ENCODE measurements at places on chromosomes 16 and 17.

DNA sequence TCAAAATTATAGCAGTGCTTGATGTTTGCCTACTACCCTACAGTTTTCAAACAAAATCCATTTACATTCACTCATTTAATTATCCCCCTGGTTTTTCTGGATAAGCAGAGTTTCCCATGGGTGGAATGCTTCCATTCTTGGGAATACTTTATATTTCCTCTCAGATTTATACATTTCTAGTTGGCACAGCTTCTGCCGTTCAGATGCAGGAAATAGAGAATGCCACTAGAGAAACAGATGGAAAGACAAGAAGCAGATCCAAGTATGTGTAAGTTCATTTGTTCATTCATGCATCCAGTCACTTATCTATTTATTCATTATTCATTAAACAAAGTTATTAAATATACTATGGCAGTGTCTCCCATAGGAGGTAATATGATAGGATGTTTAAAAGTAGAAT is 65.0 kb upstream of the CACNG5 start:
- DNase-seq, result no peak

DNA sequence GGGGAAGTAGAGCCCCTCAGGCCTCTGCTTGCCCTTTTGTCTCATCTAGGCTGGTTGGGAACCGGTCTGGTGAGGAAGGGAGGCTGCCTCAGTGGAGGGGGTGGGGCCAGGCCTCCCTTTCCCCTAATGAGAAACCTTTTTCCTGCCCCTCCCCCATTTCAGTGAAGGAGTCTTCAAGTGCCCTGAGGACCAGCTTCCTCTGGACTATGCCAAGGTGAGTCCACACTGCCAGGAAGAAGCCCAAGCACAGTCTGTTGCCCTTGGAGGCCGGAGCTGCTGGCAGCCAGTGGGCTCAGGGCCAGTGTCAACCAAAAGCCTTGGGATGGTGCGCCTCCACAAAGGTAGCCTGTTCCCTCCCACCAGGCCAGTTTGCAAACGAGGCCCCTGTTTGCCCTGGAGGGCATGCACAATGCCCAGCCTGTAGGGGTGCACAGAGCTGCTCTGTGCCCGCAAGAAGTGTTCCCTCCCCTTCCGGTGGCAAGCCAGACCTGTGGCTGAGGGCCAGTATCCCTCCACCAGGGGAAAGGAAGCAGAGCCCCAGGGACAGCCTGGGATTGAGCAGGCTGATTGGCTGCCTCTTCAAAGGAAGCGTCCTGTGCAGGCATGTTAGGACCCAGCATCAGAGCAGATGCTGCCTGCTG is 3.4 kb downstream of the TRAF4 start:
- no peak for DNase-seq

- peak; percentile 54 for DNase-seq
Measured at GRCh38 chr17:41812381-41813151, at the start of gene FKBP10. Gene FKBP10 (plus strand): TSS chr17:41813004. CDS start chr17:41813035, 31 bp downstream.

- no peak for DNase-seq
Measured at GRCh38 chr17:56577843-56578204, 15.7 kb upstream of the NOG start.

- DNase-seq, result no peak
Measured at GRCh38 chr16:72837846-72838585, 209.9 kb downstream of the ZFHX3 start.

DNA sequence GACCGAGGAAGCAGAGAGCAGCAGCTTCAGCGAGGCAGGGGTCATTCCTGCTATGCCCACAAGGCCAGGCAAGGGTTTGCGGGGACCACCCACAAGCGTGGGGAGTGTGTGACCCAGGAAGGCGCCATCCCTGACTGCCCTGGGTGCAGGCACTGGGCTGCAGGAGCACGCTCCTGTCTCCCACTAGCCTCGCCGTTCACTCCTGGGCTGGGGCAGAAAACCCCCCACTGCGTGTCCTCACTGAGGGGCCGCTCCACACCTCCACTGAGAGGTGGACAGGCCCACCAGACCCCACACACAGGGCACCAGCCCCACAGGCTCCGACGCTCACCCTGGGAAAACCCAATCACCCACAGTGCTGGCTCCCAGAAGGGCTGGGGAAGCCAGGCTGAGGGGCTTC is 56.1 kb downstream of the KLHDC4 start:
- no peak for DNase-seq

DNA sequence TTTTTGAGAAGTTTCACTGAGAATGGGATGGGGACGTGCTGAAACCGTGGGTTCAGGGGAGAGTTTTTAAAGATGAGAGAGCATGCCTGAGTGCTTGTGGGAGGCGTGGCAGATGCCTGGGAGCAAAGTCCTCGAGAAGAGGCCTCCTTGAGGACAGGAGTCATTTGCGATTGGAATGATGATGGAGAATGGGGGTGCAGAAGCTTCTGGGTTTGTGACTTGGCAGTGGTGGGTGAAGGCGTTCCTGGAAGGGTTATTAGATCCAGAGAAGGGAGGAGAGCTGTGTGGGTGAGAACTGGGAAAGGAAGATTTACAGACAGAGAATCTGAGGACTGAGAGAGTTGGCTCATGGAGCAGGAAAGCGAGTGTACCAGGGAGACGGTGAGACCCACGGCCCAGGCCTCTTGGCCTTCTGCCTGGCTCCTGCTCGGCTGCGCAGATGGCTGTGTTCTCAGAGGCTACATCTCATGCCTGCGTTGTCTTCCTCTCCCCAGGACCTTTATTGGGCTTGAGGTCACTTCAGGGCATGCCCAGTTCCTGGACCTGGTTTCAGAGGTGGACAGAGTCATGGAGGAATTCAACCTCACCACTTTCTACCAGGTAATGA is 8.6 kb upstream of the MMP15 start:
- DNase-seq, result no peak

- DNase-seq, result no peak
Measured at GRCh38 chr17:79078476-79079190, 4.0 kb downstream of the ENGASE start.

GRCh38 chr16:70163596-70163995 is 10.0 kb upstream of the CLEC18C start:
- DNase-seq, result no peak

GRCh38 chr16:88770461-88771293 is 14.3 kb downstream of the PIEZO1 start:
- no peak for DNase-seq

GRCh38 chr17:76379275-76379641 is 5.2 kb upstream of the SPHK1 start:
- no peak for DNase-seq

DNA sequence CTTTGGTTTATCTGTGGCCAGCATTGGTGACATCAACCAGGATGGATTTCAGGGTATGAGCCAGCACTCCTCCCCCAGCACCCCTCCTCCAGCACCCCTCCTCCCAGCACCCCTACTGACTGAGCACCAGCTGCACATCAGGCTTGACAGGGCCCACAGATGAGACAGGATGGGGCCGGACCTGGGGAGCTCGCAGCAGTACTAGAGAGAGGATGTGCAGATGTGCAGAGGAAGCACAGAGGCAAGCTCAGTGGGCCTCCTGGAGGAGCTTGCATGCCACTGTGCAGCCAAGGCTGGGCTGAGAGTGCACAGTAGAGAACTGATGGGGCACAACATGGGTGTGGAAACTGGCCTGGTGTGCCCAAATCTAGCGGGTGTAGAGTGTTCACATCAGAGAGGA is 16.2 kb downstream of the ITGA3 start:
- DNase-seq, result no peak

GRCh38 chr17:19948116-19948943 is 29.3 kb downstream of the AKAP10 start:
- no peak for DNase-seq

GRCh38 chr17:18041776-18042175 is 2.6 kb downstream of the GID4 start:
- peak; percentile 45 for DNase-seq

DNA sequence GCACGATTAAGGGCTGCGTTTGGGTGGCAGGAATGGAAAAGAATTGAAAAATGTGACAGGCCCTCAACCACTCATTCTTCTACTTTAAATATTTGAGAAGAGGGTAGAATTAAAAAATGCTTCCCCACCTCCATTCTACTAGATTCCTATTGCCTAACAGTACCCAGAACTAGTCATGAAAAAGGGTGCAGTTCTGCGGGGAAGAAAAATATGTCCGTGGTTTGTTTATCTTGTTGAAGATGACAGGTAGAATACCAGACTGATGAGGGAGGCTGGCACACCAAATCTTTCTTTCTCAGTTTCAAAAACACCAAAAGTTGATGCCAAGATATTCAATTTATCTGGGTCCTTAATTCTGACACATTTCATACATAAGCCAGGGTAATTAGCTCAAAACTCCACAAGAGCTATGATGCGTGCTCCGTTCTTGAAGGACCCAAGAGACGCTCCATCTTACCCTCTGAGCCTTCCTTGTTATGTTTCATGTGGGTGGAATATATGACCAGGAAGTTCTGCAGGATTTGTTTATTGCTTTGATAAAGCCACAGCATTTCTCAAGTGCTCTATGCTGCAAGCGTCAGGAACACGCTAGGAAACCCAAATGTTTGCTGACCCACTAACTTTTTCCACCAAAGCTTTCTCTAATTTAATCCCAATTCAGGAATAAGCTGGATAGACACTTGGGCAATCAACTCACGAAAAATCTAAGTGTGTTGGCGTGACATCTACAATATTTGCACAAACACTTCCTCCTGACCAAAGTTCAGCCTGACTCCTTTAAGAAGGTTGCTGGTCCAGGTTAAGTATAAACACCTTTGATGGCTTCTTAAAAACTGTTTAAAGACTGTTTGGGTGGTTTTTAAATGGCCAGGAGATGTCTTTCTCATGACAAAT is 20.6 kb upstream of the GAN start:
- no peak for DNase-seq

DNA sequence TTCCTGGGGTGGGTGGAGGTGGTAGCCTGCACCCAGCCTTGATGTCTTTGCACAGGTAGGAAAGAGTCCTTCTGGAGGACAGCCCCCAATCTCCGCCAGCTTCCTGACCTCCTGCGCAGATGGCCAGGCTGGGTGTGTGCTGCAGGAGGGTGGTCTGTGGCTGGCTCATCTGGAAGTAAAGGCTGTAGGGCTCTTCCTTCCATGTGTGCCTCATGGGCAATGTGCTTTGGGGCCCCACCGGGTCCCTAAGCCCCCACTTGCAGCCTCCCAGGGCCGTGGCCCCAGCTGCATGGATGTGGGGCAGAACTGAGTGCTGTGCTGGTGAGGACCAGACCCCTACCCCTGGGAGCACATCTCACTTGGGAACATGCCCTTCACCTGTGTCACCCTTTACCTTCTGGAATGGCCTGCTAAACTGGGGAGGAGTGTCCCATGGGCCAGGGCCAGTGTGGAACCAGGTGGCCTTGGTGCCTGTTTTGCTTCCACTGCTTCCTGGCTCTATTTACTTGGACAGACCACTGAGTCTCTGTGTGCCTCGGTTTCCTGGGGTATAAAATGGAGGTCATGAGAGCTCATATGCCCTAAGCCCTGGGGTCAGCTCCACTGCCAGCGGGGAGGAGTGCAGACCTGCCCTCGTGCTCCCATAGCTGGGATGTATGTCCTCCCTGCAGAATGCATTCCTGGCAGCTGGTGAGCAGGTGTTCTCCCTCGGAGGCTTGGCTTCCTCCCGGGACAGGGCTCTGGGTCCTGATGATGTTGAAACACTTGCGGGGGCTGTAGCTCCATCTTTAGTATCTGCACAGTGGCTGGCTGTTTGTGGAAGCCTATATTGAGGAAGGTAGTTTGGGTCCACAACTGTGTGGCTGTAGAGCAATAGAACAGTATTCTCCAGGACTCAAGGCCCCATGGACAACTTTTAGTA is 18.0 kb downstream of the MPRIP start:
- DNase-seq, result no peak

- DNase-seq, result no peak
Measured at GRCh38 chr17:73410586-73411312, 98.9 kb upstream of the CDC42EP4 start.

- peak; percentile 22 for DNase-seq
Measured at GRCh38 chr16:48503779-48504178, 106.2 kb downstream of the N4BP1 start.

GRCh38 chr16:22355487-22355908 is 18.9 kb downstream of the CDR2 start:
- no peak for DNase-seq

DNA sequence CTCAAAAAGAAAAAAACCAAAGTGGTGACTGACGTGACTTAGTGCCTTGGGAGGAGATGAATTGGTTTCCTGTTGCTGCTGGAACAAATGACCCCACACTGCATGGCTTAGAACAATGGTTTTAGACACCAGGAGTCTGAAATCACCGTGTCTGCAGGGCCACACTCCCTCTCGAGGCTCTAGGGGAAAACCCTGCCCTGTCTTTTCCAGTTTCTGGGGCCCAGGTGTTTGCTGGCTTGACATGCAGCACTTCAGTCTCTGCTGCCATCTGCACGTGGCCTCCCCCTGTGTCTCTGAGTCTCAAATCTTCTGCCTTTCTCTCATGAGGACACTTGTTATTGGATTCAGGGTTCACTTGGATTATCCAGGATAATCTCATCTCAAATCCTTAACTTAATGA is 323.8 kb upstream of the TNRC6C start:
- DNase-seq, result no peak

DNA sequence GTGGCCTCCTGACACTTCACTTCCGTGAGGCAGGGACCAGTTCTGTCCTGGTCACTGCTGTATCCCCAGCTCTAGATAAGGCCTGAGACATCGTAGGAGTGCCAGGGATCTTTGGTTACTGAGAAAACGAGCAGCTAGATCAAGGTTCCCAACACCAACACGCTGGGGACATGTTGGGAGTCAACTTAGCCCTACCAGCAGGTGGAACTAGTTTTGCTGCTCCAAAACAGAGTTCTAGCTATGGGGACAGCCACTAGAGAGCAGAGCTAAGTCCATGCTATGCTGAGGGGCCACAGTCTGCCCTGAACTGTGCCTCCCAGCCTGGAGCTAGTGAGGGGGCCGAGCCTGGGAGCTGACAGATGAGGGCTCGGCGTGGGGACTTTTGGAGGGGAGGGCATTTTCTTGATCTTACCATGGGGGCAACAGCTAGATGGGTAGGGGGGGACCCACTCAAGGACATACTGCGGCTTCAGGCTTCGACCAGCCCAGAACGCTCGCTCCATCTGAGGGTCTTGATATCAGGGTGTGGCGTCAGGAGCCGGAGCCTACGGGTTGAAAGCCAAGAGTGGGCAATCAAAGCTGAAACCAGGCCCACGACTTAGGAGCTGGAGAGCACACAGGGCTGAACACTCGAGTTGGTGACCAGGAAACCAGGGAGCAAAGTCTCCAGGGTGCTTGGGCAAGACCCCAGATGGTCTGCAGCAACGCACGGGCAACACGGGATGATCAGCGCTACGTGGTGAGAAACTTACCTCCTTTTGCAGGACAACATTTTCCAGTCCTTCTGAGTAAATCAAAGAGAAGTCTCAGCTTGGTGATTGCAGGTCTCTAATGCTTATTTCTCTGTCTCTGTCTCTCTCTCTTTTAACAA is 13.4 kb downstream of the SNX20 start:
- DNase-seq, result no peak

DNA sequence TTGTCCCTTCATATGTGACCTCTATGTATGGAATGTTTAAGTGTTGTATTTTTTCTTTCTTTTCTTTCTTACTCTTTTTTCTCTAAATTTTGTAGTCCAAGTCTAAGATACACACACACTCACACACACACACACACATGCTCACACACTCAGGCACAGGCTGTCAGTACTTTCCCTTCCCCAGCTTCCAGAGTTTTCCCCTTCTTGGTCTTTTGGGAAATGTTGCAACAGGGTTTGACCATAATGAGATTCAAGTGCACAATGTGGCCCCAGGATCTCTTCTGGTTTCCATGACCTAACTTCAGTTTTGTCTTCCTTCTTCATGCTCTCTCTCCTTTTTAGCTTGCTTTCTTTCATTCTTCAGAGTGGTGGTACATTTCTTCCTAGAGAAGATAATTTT is 289.8 kb upstream of the FOXF1 start:
- DNase-seq, result no peak
